ENCODE measurements at places on chromosomes 5 and 9. TPM values are rescaled to one million over a fixed set of nuclear protein-coding genes. Genes with fewer than 3 reads are reported as not detected.

ANXA2R gene
- 6.5 TPM for total RNA-seq

- H3K27me3 ChIP-seq = peaks cover 17% of the 10 kb centered on the region
- peaks cover 7% of the 10 kb centered on the region for H3K36me3 ChIP-seq
- H3K4me1 ChIP-seq = peaks cover 52% of the 10 kb centered on the region
- H3K4me3 ChIP-seq = peak overlapping the region; percentile 93
- DNase-seq = peak; percentile 88
These were observed 724 bp downstream of the PAM start for GRCh38 chr5:102755686-102756371.

EQTN gene
- not detected for total RNA-seq

EPB41L4A gene
- total RNA-seq = not detected

GRCh38 chr5:109901628-109901981, 211.9 kb downstream of the MAN2A1 start:
- no peak overlapping the region for H3K27ac ChIP-seq
- H3K27me3 ChIP-seq = no peaks in the 10 kb centered on the region
- H3K4me3 ChIP-seq = no peak overlapping the region
- DNase-seq = no peak
- H3K4me1 ChIP-seq = peaks cover under 1% of the 10 kb centered on the region

GRCh38 chr5:79508354-79508753, 5.6 kb downstream of the HOMER1 start:
- H3K27ac ChIP-seq = no peak overlapping the region
- peaks cover 2% of the 10 kb centered on the region for H3K36me3 ChIP-seq
- no peak for DNase-seq
- peaks cover 28% of the 10 kb centered on the region for H3K4me1 ChIP-seq

- no peak overlapping the region for H3K4me3 ChIP-seq
- H3K27me3 ChIP-seq = no peaks in the 10 kb centered on the region
- no peak overlapping the region for H3K27ac ChIP-seq
- DNase-seq = no peak
These were observed 13.9 kb downstream of the KDM4C start for GRCh38 chr9:6771722-6772121.

- H3K36me3 ChIP-seq = no peaks in the 10 kb centered on the region
- H3K4me1 ChIP-seq = no peaks in the 10 kb centered on the region
- no peak overlapping the region for H3K4me3 ChIP-seq
- no peak for DNase-seq
These were observed 48.6 kb downstream of the NACC2 start for GRCh38 chr9:136046554-136046920.

DNA sequence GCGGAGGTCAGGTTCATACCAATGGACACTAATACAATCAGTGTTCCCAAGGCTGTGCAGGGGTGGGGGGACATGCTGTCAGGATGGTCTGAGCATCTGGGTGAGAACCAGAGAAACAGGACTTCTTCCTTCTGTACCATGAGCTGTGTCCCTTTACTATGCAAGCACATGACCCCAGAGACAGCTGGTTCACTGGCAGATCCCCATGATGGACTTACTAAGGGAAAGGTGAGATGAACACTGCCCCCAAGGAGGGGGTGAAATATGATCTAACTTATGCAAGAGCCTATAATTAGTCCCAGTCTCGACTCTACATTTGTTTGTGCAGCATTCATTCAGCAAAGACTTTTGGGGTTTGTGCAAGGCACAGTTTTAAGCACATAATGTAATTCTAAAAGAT, 91.4 kb downstream of the LIFR start:
- H3K4me1 ChIP-seq = no peaks in the 10 kb centered on the region
- DNase-seq = no peak
- H3K36me3 ChIP-seq = no peaks in the 10 kb centered on the region

SLC34A1 gene
- not detected for total RNA-seq

GRCh38 chr5:65065001-65065511, 296.3 kb downstream of the CWC27 start:
- peaks cover 5% of the 10 kb centered on the region for H3K27me3 ChIP-seq
- DNase-seq = no peak
- no peak overlapping the region for H3K27ac ChIP-seq
- no peak overlapping the region for H3K4me3 ChIP-seq
- H3K4me1 ChIP-seq = no peaks in the 10 kb centered on the region
- no peaks in the 10 kb centered on the region for H3K36me3 ChIP-seq

- no peak overlapping the region for H3K27ac ChIP-seq
- no peaks in the 10 kb centered on the region for H3K27me3 ChIP-seq
- no peak overlapping the region for H3K4me3 ChIP-seq
- no peak for DNase-seq
These were observed 475.1 kb downstream of the DMRTA1 start for GRCh38 chr9:22921742-22922141.

- no peak overlapping the region for H3K4me3 ChIP-seq
- H3K4me1 ChIP-seq = peaks cover 25% of the 10 kb centered on the region
- H3K36me3 ChIP-seq = peaks cover 2% of the 10 kb centered on the region
- no peaks in the 10 kb centered on the region for H3K27me3 ChIP-seq
- no peak for DNase-seq
These were observed 2.4 kb downstream of the ZDHHC12 start for GRCh38 chr9:128721487-128722010.

SPATA31C1 gene
- not detected for total RNA-seq

- peaks cover 8% of the 10 kb centered on the region for H3K27me3 ChIP-seq
- DNase-seq = no peak
- H3K4me3 ChIP-seq = peak within 1 kb of the TSS; percentile 76
- H3K36me3 ChIP-seq = no peaks in the 10 kb centered on the region
- H3K27ac ChIP-seq = peak within 1 kb of the TSS; percentile 77
These were observed at the start of gene CARD6 for GRCh38 chr5:40841068-40841805. Gene CARD6 (plus strand): TSS chr5:40841367. CDS start chr5:40841383, 16 bp downstream.

GRCh38 chr5:111703662-111704061, 53.3 kb downstream of the NREP start:
- H3K27me3 ChIP-seq = peaks cover 3% of the 10 kb centered on the region
- peak; percentile 13 for DNase-seq
- no peak overlapping the region for H3K4me3 ChIP-seq
- H3K27ac ChIP-seq = no peak overlapping the region
- H3K36me3 ChIP-seq = no peaks in the 10 kb centered on the region

DNA sequence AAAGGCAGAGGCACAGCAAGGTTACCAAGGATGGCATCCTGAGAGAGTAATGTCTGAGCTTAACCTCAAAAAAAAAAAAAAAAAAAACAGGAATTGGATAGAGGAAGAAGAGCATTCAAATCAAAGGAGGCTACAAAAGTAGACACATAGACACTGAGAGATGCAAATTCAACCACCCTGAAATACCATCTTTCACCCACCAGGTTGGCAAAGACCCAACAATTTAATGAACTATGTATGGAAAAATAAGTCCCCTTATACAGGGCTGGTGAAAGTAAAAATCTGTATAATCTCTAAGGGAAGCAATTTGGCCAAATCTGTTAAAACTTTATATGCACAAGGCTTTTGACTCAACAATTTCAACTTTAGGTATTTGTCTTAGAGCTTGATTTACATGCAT, 4.9 kb downstream of the NADK2 start:
- H3K4me1 ChIP-seq = peaks cover 31% of the 10 kb centered on the region
- no peaks in the 10 kb centered on the region for H3K36me3 ChIP-seq
- no peak overlapping the region for H3K4me3 ChIP-seq
- DNase-seq = no peak
- no peak overlapping the region for H3K27ac ChIP-seq

TEK gene
- not detected for total RNA-seq

SPATA24 gene
- 7.4 TPM for total RNA-seq

ARID3C gene
- total RNA-seq = 0.29 TPM

DNA sequence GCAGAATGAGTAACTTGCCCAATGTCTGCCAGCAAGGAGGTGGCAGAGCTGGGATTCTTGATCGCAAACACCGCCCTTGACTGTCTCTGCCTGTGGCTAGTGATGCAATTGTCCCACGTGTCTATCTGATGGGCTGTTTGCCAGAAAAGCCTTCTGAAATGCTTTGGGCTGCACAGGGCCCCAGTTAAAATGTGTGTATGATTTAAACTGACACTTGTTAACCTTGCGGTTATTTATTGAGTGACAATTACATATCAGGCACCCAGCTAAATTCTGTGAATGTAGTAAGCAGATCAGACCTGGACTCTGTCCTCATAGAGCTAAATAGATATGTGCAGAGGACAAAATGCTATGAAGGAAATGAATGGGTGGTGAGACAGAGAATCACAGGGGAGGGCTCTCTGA, 11.6 kb upstream of the IL12B start:
- peaks cover 1% of the 10 kb centered on the region for H3K36me3 ChIP-seq
- H3K27ac ChIP-seq = no peak overlapping the region
- no peak overlapping the region for H3K4me3 ChIP-seq
- peaks cover 33% of the 10 kb centered on the region for H3K4me1 ChIP-seq
- peak; percentile 15 for DNase-seq

PAEP gene
- total RNA-seq = not detected

- DNase-seq = no peak
- peaks cover 13% of the 10 kb centered on the region for H3K27me3 ChIP-seq
- no peaks in the 10 kb centered on the region for H3K4me1 ChIP-seq
- no peak overlapping the region for H3K4me3 ChIP-seq
- no peak overlapping the region for H3K27ac ChIP-seq
- H3K36me3 ChIP-seq = no peaks in the 10 kb centered on the region
These were observed 13.1 kb upstream of the EGFLAM start for GRCh38 chr5:38245307-38245706.

DNA sequence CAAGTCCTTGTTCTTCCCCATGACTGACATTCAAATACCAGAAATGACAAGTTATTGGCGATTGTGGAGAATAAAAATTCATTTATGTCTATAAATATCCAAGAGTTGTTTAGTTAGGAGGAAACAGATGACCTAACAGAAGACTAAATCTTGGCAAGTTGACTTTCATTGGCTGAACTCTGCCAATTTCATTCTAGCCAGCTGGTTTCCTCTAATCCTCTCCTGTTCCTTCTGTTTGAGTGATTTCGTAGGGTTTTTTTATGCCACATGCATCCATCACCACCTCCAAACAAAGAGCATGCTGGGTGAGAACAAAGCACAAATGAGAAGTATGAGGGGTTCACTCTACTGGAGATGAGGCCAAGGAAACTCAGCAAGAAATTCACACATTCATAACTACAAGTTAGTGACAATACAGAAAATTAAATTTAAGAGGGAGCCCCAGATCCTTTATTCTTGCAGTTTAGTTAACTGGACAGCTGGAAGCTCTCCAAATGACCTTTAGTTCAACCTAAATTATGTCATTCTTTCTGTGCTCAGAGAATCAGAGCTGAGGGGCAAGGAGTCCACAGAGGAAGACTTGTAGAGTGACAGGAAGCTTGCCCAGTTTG, 932.0 kb downstream of the TLE4 start:
- no peak overlapping the region for H3K4me3 ChIP-seq
- no peak overlapping the region for H3K27ac ChIP-seq
- H3K27me3 ChIP-seq = no peaks in the 10 kb centered on the region
- DNase-seq = no peak
- no peaks in the 10 kb centered on the region for H3K4me1 ChIP-seq

- no peak for DNase-seq
- no peak overlapping the region for H3K27ac ChIP-seq
- H3K36me3 ChIP-seq = peaks cover 23% of the 10 kb centered on the region
- H3K4me3 ChIP-seq = no peak overlapping the region
- peaks cover 42% of the 10 kb centered on the region for H3K4me1 ChIP-seq
These were observed 29.6 kb downstream of the SAR1B start for GRCh38 chr5:134603059-134603458.

PDZD2 gene
- total RNA-seq = 0.05 TPM

DNA sequence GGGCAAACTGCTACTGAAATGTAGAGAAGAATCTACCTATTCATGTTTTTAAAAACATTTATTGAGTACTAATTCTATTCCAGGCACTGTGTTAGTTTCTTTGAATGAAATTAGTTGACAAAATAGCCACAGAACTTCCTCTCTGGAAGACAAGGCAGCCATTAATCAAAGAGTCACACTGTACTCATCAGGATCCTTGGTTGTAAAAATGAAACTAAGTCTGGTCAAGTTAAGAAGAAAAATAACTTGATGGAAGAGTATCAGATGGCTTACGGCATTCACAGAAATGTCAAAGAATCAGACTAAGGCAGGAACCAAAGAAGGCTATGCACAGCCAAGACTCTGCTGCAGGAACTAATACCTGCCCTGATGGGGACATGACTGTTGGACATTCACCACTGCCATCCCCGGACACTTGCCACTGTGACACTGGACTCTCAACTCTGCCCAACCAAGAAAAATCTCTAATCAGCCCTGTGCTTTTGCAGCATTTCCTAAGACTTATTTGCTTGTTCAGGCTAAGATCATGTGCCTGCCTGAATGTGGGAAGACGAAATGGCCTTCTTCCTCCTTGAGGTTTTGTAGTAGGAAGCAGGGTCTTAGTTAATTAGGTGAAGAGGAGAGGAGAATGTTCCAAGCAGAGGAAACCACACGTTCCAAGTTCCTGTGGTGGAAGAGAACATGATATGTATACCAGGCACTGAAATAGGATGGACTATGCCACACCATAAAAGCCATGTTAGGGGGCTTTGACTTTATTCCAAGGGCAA, 23.3 kb upstream of the NDUFB6 start:
- no peak for DNase-seq
- no peak overlapping the region for H3K27ac ChIP-seq
- H3K4me1 ChIP-seq = no peaks in the 10 kb centered on the region
- H3K4me3 ChIP-seq = no peak overlapping the region
- peaks cover 7% of the 10 kb centered on the region for H3K27me3 ChIP-seq

DNA sequence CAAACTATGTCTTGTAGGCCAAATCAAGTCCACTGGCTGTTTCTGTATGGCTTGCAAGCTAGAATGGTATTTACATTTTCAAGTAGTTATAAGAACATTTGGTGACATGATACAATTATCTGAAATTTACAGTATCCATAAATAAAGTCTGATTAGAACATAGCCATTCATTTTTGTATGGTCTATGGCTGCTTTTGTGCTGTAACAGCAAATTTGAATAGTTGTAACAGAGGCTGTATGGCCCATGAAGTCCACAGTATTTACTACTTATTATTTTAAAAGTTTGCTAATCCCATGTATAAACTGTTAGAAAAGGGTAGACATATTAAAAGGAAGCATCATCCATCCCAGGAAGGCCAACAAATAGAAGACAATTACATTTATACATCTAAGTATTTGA, 17.7 kb downstream of the DHX29 start:
- H3K27ac ChIP-seq = no peak overlapping the region

GRCh38 chr9:123741214-123741613, 188.7 kb downstream of the DENND1A start:
- no peak for DNase-seq
- no peak overlapping the region for H3K27ac ChIP-seq
- peaks cover 5% of the 10 kb centered on the region for H3K4me1 ChIP-seq

DNA sequence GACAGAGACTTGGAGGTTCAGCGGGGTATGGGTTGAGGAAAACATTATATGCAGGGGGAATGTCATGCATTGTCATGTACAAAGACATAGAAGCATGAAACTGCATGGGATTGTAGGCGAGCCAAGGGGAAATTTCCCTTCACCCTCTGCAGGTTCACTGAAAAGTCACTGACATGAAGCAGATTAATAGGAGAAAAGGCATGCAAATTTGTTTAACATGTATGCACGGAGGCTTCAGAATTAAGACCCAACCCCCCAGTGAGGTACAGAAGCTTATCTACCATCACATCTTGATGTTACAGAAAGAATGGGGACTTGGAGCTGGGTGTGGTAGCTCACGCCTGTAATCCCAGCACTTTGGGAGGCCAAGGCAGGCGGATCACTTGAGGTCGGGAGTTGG, 18.5 kb downstream of the NIM1K start:
- DNase-seq = no peak
- no peak overlapping the region for H3K4me3 ChIP-seq
- H3K27me3 ChIP-seq = peaks cover 18% of the 10 kb centered on the region

GRCh38 chr5:58241389-58241788, 218.5 kb downstream of the PLK2 start:
- DNase-seq = no peak
- no peaks in the 10 kb centered on the region for H3K36me3 ChIP-seq
- H3K4me3 ChIP-seq = no peak overlapping the region
- no peak overlapping the region for H3K27ac ChIP-seq
- H3K27me3 ChIP-seq = peaks cover 4% of the 10 kb centered on the region

HMCN2 gene
- total RNA-seq = not detected
